HuH-7.5 (cell line): ENCODE measurements at places on chromosomes 16 and 17.

DNA sequence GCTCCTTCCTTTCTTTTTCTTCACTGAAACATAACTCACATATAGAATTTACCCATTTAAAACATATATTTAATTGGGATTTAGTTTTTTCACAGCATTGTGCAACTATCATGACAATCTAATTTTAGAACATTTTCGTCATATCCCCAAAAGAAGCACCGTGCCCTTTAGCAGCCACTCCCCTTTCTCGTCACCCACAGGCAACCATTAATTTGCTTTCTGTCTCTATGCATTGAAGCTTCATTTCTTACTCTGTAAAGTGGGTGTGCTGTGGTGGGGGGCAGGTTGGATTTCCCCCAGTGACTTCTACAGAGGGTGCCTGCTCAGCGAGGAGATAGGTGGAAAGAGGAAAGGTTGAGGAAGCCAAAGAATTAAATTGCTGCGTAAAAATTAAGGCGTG, 35.8 kb downstream of the MRC2 start:
- no peak for DNase-seq

- DNase-seq = no peak
Measured at GRCh38 chr17:76314392-76315227, 6.5 kb upstream of the QRICH2 start.

DNA sequence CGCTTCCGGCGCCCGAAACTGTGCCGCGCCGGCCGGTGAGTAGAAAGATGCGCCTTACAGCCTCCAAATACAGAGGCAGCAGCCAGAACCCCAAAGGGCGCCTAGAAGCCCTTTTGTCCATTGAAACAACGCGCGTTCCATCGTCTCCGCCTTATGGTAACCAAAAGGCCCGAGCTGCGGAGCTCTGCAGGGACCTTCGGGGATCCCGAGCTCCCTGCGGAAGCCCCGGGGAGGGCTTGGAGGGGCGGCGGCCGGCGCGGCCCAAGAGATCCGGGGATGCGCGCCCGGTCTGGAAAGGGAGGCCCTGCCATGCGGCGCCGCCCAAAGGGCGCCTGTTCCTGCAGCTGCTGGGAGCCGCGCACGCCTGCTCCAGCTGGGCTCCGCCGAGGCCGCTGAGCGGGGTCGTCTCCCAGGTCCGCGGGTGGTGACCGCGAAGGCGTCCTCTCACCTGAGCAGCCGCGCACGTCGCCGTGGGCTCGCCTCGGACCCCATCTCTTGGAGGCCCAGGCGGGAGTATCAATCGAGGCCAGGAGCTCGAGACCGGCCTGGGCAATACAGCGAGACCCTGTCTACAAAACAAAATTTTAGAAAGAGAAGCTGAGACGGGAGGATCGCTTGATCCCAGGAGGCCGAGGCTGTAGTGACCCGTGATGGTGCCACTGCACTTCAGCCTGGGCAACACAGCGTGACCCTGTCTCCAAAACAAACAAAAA, 742 bp upstream of the FBXO31 start:
- DNase-seq = peak; percentile 56

DNA sequence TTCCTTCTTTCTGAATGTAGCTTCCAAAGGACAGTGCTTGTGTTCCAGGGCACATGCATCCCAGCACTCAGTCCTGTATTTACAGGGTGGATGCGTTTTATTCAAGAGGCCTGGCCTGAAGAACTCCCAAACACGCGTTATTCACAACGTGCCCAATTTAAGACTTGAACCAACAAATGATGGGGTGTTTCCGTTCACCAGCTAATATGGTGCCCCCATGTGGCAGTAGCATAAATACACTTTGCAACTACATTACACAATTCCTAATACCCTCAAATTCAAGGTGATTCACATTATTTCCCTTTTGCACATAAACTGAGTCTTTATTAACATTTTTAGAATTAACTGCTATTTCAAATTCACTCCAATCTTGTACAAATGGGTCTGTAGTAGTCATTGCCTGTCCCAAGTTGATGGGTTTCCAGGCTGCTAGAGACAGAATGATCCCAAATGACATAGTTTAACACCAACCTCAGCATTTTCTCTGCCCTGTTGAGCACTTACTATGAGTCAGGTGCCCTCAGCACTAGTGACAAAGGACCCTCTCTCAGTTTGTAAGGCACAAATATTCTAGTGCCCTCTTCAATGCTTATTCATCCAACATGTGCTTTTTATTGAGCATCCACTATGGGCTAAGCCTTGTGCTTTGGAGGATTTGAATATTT, 26.9 kb downstream of the HSD17B2 start:
- DNase-seq = no peak

- no peak for DNase-seq
Measured at GRCh38 chr17:16286947-16287562, 66.2 kb downstream of the CENPV start.

DNA sequence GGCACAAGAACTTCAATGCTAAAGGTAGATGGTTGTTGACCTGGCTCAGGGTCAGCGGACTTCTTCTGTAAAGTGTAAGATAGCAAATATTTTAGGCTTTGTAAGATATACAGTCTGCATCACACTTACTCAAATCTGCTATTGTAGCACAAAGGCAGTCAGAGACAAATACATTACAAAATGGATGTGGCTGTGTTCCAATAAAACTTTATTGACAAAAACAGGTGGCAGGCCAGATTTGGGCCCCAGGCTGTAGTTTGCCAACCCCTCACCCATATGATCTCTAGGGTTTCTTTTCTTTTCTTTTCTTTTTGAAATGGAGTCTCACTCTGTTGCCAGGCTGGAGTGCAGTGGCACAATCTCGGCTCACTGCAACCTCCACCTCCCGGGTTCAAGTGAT, 39.5 kb upstream of the TMEM132E start:
- DNase-seq = no peak

- no peak for DNase-seq
Measured at GRCh38 chr16:67930678-67931211, 917 bp downstream of the CTRL start.

DNA sequence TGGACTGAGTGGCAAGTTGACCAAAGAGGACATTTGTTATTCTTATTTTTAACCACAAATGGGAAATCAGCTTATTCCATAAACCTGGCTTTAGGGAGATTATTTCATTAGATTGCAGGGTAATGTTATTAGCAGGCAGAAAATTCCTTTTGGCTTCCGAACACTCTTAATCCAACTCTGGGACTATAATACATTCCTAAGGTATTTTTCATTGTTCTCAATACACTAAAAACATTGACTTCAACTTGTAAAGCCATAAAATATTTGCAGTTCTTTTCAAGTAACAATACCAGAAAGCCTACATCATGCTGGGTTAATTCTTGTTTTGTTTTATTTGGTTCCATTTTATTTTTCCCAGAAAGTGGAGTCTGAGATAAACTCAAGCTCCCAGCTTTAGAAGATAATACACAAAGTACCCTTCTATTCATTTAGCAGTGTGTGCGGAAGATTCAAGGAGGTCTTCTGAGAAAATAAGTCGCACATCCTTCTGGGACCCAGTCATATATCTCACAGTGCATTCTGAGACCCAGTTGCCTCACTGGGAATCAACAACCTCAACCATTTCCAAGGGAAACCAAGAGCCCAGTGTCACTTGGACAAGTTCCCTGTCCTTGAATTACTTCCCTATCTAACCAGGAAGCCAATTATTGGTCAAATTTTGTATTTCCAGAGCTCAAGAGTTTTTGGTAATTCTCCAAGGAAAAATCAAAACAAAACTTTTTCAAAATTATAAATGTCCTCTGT, 389.6 kb upstream of the DYNLRB2 start:
- DNase-seq = no peak

DNA sequence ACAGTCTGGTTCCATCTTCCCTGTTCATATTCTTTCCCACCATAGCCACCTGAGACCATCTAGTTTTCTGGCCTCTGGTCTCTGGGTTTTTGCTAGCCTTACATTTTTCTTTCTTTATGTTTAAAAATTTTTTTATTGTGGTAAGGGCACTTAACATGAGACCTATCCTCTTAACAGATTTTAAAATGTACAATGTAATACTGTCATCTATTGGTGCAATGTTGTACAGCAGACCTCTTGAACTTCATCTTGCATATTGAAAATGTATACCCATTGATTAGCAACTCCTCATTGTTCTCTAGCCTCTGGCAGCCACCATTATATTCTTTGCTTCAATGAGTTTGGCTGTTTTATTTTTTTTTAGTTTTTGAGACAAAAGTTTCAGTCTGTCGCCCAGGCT, 39.2 kb downstream of the ITGAM start:
- no peak for DNase-seq

DNA sequence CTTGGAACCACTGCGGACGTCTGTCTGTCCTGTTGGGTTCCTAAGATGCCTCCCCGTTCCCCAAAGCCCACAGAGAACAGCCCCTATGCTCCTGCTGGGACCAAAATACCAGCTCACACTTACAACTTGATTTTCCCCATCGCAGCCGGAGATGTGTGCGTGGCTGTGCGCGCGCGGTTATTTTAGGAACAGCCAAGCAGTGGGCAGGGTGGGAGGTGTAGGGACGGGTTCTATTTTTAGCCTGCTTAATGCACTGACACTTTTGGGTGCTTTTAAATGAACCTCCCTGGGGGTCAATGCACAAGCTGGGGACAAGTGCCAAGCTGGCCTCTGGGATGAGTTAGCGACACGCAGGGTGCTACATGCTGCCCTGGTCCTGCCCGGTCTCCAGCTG, 74.1 kb downstream of the KLHDC4 start:
- DNase-seq = peak; percentile 41

DNA sequence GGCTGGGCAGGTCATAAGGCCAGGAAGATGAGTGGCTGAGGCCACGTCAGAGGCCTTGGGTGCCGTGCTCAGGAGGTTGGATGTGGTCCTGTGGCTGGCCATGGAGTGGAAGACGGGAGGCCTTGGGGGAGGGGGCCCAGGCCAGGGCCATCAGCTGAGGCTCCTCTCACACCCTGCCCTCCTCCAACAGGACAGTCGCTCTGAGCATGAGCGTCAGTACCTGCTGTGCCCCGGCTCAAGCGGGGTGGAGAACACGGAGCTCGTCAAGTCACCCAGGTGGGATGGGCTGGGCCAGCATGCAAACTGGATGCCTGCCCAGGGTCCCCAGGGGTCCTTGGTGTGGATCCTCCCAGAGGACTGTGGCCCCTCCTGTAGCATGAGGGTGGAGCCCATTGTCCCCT, 19.2 kb downstream of the POLR3E start:
- DNase-seq = no peak

DNA sequence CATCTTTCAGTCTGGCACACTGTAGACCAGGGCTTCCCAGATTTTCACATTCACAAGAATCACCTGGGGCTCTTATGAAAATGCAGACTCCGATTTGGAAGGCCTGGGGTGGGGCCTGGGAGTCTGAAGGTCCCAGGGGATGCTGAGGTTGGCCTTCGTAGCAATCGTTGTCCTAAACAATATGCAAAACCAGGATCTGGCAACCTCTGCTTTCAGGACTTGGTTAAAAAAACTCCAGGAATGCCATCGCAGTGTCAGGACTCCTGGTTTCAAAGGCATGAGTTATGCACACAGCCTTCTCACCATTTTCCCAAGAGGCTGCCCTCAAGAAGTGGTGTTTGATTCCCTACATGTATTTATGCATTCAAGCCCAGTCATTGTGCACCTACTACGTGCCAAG, 6.7 kb downstream of the CLEC19A start:
- DNase-seq = no peak

GRCh38 chr17:57368637-57369336, 112.5 kb downstream of the MSI2 start:
- no peak for DNase-seq

GRCh38 chr17:29176558-29177351, 3.4 kb downstream of the MYO18A start:
- peak; percentile 88 for DNase-seq

DNA sequence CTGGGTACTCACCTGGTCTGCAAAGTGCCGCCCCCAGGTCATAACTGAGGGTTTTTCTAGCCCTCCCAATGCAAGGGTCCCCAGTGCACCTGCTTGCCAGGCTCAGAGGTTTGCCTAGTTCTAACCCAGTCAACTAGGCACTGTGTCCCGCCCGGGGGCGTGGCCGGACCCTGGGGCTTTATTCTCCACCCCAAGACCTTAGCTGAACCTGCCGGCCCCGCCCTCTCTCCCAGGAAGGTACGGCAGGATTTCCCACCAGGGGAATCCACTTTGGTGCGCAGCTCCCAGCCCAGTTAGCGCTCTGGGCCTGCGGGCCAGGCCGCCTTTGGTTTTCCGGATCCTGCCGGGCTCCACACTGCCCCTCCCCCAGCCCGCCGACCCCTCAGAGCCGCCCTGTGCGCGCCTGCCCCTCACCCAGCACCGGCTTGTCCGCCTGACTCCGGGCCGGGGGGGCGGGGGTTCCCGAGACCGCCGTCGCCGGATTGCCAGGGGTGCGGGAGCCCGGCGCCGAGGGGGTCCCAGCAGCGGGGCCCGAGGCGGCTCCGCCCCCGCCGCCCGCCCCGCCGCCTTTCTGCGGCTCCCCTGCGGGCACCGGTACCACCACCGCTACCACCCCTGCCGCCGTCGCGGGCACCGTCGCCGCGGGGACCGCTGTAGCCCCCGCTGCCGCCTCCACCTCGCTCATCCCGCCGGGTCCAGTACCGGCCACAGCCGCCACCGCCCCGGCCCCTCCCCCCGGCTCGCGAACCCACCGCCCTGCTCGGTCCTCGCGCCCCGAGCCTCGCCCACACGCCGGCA, 424 bp downstream of the YBX2 start:
- DNase-seq = no peak

GRCh38 chr16:3874794-3875692, 5.5 kb downstream of the CREBBP start:
- no peak for DNase-seq

DNA sequence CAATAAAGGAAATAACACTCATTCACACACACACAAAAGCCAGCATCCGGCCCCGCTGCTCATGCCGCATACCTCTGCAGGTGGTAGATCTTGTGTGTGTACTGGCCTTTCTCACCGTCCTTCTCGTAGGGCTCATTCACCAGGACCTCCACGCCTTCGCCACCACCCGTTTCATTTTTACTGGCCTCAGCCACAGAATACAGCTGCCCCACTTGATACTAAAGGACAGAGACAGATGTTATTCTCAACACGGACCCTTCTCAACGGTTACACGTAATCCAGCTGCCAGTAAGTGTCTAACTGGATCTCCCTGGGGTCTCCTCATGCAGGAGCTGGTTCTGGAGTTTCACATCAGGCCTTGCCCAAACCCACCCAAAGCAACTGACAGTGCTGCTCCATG, 9.7 kb downstream of the PITPNA start:
- no peak for DNase-seq

GRCh38 chr17:36153895-36154610, 22.4 kb downstream of the TBC1D3B start:
- no peak for DNase-seq

DNA sequence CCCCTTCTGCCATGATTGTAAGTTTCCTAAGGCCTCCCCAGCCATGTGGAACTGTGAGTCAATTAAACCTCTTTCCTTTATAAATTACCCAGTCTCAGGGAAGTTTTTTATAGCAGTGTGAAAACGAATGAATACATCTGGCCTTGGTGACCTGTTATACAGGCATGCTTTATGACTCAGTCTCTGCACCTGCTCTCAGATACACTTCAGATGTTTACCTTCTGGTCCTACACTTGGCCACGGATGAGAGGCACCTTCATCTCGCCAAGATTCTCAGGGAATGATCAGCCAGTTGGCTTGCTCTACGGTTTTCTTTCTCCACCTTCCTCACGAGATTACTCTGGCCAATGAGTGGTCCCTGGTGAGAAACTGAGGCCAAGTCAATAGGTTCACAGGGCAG, 304.7 kb downstream of the CA10 start:
- DNase-seq = no peak
